Stimulated activated CD8-positive, alpha-beta memory T cell treated with anti-CD3 and anti-CD28 coated beads, Interleukin-4, amount 100 ng/mL, for 1 hour (primary cell): ENCODE measurements at places on chromosomes 13 and 19.

DNA sequence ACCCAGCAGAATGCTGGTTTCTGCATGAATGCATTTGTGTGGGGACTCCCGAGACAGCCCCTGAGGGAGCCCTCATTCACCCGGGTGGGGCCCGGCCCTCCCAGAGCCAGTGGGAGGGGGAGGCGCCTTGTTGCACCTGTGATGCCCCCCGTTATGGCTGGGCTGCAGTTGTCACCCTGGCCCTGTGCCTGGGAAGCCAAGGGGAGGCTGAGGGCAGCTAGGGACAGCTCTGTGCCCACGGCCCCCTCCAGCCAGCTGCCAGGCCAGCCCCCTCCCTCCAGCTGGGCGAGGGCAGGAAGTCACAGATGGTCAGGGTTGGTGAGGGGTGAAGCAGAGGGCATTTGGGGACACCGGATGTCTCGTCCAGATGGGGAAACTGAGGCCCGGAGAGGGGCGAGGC is 26.1 kb downstream of the NFIC start:
- DNase-seq = no peak

GRCh38 chr13:41246969-41247680 is 16.3 kb downstream of the MTRF1 start:
- DNase-seq = no peak

DNA sequence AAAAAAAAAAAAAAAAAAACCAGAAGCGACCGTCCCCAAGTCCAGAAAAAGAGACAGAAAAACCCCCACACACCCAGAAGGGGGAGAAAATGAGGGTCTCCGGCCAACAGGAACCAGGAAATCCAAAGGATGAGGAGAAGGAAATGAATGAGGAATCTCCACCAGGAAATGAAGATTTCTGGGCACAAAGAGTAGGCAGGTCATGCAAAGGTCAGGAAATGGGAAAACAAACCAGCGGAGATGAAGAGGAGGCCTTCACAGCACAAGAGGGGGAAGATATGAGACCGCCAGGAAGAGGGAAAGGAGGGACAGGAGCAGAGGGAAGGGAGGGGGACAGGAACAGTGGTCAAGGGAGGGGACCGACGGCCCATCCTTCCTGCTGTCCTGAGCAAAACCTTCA is 5.8 kb downstream of the TEAD2 start:
- DNase-seq = no peak

DNA sequence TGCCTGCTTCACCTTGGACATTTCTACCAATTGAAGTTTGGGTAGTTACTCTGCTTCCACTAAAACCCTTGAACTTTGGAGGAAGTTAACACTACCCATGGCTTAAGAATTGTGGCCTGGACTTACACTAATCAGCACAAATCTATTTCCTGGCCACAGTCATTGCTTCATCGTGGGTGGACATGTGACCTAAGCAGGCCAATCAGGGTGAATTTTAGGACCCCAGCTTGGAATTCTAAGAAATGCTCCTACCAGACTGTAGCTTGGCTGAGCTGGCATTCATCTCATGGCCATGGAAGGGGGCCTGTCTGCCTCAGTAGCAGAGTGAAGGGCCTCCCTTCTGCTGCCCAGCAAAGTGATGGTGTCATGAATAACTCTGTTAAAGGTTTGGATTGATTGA is 58.3 kb upstream of the SLC15A1 start:
- no peak for DNase-seq

- DNase-seq = no peak
Observed at GRCh38 chr13:87172166-87172835, 498.9 kb upstream of the SLITRK5 start.

GRCh38 chr13:79780240-79780639 is 299.3 kb downstream of the NDFIP2 start:
- DNase-seq = no peak
